Naive B cell (primary cell): ENCODE measurements at places on chromosomes 3 and 15. TPM values are rescaled to one million over a fixed set of nuclear protein-coding genes. Genes with fewer than 3 reads are reported as not detected.

The CNTN3 gene
- polyA plus RNA-seq: not detected

The ASB14 gene
- polyA plus RNA-seq: 0.55 TPM

The SUMF1 gene
- polyA plus RNA-seq: 20.7 TPM

The SYNPR gene
- polyA plus RNA-seq: not detected

The P2RY14 gene
- 48.8 TPM for polyA plus RNA-seq

The ACP3 gene
- polyA plus RNA-seq: not detected

The CHDH gene
- polyA plus RNA-seq: not detected

The ATP8B4 gene
- not detected for polyA plus RNA-seq

The SLC30A4 gene
- polyA plus RNA-seq: 13.1 TPM

The ZMYND10 gene
- not detected for polyA plus RNA-seq

The HCLS1 gene
- polyA plus RNA-seq: 493 TPM

The KLHL40 gene
- not detected for polyA plus RNA-seq

The SAMD7 gene
- polyA plus RNA-seq: not detected

The TEX55 gene
- not detected for polyA plus RNA-seq

The NAALADL2 gene
- polyA plus RNA-seq: not detected

The UBE2Q2 gene
- 12.8 TPM for polyA plus RNA-seq

DNA sequence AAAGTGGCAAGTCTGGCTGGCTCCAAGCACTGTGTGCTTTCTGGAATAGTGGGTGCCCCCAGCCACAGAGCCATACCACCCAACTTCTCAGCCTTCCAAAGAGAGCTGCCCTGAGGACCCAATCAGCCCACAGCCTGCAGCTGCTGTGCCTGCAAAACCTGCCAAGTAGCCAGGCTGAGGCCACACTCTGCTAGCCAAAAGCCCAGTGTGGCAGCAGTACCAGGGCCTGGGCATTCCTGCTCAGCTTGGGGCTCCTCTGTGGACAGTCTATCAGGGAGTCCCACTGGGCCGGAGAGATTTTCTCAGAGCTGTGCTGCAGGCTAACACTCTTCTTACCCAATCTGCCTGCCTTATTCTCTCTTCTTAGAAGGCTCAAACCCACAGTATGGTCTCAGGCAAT, 136.5 kb downstream of the TPRA1 start:
- no peak for DNase-seq

GRCh38 chr3:108334701-108335100, 38.4 kb downstream of the HHLA2 start:
- DNase-seq: no peak

DNA sequence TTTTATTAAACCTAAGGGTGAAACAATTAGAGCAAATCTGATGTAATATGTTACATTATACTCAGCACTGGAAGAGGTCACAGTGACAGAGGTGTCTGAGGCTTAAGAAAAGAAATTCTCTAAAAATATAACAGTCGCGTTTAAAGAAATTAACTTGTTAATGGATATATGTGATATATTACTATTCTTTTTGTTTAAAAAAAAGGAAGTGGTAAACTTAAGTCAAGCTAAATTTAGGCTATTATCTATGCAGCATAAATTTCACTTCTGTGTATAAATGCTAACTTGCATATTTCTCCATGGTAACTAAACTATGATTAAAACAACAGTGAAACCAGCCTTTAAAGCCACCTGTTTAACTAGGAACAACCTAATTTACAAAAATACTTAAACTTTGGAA, 191.3 kb downstream of the FOXP1 start:
- peak; percentile 75 for DNase-seq

GRCh38 chr3:95272166-95272565, 1209.3 kb downstream of the NSUN3 start:
- DNase-seq: no peak

- DNase-seq: no peak
Observed at GRCh38 chr3:171407759-171408158, 52.4 kb downstream of the TNIK start.

GRCh38 chr3:104436506-104436905, 930.2 kb upstream of the ALCAM start:
- no peak for DNase-seq

DNA sequence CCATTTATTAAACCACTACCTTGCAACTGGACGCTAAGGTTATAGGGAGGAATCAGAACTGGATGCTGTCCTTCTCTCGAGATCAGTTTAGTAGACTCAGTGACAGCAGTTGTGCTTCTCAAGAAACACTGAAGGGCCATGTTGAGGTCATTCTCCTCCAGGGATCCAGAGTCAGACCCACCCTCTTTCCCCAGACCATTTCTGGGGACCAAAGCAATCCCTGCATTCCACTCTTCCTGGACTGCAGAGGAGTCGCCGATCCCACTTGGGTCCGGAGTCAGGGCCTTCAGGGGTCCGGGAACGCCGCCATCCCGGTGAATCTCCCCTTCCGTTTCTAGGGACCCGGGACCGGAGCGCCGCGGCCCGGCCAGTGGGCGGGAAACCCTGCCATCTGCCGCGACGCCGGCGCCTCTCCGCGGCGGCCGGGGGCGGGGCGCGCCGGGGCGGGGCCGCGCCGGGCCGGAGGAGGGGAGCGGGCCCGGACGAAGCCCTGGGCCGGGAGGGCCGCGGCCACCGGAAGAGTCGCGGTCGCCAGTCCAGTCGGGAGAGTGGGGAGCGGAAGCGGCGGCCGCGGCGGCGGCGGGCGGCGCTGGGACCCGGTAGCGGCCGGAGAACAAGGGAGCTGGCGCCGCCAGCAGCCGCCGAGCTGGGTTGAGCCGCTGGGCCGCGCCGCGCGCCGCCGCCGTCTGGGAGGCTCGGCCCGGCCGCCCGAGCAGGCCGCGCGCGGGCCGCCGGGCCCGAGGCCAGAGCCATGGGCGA, at the start of gene DVL3:
Gene DVL3, plus strand, starts transcription at position 493 of the 759 bp plus-strand sequence. Its CDS starts 259 bp downstream, at position 752.
- peak; percentile 57 for DNase-seq

DNA sequence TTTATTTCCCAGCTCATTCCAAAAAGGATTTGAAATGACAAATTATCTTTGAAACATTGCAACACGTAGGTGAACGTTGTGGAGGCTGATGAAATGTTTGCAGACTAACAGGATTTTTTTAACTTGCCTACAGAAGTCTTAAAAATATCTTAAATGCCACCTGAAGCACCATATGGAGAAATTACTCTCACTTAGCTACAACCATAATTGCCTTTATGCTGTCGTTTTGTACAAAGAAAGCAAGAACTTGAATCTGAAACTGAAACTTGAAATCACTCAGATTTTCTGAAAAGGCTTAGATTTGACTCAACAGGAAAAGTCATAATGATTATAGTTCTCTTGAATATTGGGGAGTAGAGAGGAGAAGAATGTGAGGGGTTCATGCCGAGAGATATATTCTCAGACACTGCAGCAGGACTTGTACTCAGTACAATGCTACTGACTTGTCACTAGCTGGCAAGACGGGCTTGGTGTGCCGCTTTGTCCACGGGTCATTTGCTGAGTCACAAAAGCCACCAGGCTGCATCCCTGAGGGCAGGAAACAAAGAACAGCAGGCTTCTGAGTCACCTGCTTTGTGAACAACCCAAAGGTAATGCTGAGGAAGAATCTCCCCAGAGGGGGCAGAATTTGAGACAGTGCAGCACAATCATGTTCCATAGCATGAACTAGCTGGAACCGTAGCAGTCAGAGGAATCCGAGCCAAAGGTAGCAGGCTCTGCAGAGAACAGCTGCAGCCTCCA, 7.1 kb upstream of the FMN1 start:
- no peak for DNase-seq

DNA sequence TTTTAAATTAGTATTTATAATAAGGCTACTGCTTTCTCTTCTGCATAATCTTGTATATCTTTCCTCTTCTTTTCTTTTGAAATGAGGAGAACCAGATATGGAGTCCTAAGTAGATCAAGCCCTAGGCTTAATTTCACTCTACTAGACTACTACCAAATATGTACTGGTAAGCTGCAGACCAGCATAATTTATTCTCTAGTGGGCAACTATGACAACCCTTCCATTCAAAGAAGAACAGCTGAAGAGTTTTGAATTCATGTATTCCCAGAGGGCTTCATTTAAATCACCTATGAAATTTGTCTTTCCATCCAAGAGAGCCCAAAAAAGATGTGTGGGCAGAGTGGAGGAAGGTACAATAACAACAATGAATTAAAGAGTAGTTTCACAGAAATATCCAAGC, 10.0 kb downstream of the RAD18 start:
- DNase-seq: no peak

- no peak for DNase-seq
Observed at GRCh38 chr15:69067296-69067695, 52.8 kb downstream of the NOX5 start.

DNA sequence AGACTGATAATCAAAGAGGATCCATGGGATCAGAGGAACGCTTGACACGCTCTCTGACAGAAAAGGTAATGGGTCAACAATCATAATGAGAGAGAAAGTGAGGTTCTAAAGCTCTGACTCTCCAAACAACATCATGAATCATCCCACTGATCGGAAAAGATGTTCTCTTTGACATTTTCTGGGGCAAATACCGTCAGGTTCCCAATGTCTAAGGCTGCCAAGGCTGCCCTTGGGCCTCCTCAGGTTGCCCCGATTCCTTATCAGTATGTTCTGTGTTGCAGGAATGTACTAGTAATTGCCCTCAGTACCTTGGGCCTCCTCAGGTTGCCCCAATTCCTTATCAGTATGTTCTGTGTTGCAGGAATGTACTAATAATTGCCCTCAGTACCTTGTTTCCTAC, 60.9 kb downstream of the NPTN start:
- DNase-seq: no peak

- no peak for DNase-seq
Observed at GRCh38 chr3:16950845-16951244, 66.1 kb downstream of the PLCL2 start.

- DNase-seq: peak; percentile 34
Observed at GRCh38 chr3:18389108-18389733, 35.9 kb downstream of the SATB1 start.

DNA sequence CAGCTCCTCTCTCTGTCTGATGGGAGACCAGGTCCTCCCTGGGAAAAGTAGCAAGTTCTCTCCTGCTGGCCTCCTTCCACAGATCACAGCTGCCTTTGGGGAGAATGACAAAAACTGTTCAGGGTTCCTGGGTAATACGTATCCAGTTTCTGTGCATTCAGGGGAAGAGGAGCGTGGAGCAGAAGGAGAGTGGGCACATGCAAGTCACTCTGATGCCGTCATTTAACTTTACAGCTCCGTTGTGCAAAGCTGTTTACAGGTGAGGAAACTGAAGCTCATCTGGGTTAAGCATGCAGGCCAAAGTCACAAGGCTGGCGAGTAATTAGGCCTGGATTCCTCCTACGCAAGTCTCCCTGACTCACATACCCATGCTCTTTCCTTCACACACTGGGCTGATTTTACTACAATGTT, 7.5 kb upstream of the TM4SF1 start:
- DNase-seq: no peak

- DNase-seq: no peak
Observed at GRCh38 chr3:145739926-145740325, 421.1 kb downstream of the PLOD2 start.

- no peak for DNase-seq
Observed at GRCh38 chr15:70856884-70857561, 3.1 kb upstream of the LARP6 start.

DNA sequence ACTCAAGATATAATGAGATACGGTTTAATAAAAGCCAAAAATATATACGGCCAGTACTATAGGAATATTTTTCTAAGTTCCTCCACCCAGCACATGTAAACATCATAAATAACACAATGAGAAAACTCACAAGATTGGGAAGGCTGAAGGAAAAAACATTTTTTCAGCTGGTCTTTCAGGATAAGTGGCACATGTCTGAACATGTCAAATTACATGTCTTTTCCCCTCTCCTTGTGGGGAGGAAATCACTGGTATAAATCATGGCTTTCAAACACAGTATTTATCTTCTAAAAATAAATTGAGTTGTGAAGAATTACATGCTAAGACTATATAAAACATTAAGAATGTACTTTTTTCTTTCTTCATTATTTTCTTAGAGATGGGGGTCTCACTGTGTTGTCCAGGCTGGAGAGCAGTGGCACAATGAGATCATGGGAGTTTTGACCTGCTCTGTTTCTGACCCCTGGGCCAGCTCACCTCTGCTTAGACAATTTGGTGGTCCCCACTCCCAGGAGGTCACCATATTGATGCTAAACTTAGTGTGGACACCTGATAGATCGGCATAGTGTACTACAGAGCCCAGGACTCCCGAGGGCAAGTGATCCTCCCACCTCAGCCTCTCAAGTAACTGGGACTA, 32.8 kb downstream of the ETV5 start:
- no peak for DNase-seq

GRCh38 chr3:79531566-79532295, 236.1 kb downstream of the ROBO1 start:
- DNase-seq: no peak

DNA sequence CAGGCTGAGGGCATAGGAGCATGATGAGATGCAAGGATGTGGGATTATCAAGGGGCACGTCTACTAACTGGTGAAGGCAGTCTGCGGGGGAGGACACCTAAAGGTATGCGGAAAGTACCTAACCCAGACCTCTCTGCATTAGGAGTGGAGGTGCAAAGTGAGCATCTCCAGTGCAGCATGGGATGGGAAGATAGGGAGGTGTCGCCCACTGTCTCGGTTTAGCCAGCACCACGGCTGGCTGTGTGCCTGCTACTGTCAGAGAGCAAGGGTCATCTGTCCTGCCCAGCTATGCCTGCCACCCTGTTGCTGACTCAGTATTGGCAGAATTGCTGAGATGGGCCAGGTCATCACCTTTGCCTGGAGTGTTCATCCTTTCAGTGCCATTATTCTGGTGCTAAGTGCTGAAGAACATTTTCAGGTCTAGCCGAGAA, 40.1 kb downstream of the OXNAD1 start:
- DNase-seq: no peak

DNA sequence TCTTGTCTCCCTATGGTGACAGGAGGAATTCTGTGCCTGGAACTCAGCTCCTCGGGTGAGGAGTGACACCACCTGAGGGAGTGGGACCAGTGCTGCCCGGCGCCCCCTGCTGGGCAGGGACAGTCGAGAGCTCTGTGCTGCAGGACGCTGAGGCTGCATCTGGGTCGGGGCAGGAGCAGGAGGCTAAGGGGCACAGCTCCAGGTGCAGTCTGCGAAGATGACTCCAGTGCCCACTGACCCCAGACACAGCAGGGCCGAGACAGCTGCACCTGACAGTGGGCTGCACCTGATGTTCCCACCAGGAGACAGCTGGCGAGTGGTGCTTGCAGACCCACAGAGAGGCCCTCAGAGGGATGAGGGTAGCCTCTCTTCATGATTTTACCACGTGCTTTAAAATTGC, 152.9 kb downstream of the ATP10A start:
- no peak for DNase-seq

- no peak for DNase-seq
Observed at GRCh38 chr15:68730976-68731897, 89.5 kb downstream of the ANP32A start.

- DNase-seq: no peak
Observed at GRCh38 chr3:170600005-170600624, 14.2 kb upstream of the SLC7A14 start.

- DNase-seq: no peak
Observed at GRCh38 chr3:98921957-98922356, 20.5 kb upstream of the DCBLD2 start.

- DNase-seq: no peak
Observed at GRCh38 chr3:155386919-155387318, 93.4 kb upstream of the STRIT1 start.
